Activated T-helper 2 cell treated with anti-CD3 and anti-CD28 coated beads, Interferon-gamma antibody, Interleukin-2, Interleukin-4, amounts not matched to agents 10 μg/mL and 5 μg/mL and 100 μg/mL, durations not matched to agents 14 hours and 24 hours and 36 hours (primary cell): ENCODE measurements at places on chromosomes 2 and 18. TPM values are rescaled to one million over a fixed set of nuclear protein-coding genes. Genes with fewer than 3 reads are reported as not detected.

- DNase-seq = no peak
Measured at GRCh38 chr2:200077210-200077650, 121.8 kb downstream of the MAIP1 start.

The ASPRV1 gene
- 1.0 and 1.1 TPM in 2 replicates for total RNA-seq

The TSPYL6 gene
- not detected in 2 replicates for total RNA-seq

The MDH1B gene
- 0.25 and 0.55 TPM in 2 replicates for total RNA-seq

GRCh38 chr2:10462178-10463083 lies 14.3 kb upstream of the ODC1 start:
- DNase-seq = no peak

The ZNF521 gene
- total RNA-seq = not detected in 2 replicates

DNA sequence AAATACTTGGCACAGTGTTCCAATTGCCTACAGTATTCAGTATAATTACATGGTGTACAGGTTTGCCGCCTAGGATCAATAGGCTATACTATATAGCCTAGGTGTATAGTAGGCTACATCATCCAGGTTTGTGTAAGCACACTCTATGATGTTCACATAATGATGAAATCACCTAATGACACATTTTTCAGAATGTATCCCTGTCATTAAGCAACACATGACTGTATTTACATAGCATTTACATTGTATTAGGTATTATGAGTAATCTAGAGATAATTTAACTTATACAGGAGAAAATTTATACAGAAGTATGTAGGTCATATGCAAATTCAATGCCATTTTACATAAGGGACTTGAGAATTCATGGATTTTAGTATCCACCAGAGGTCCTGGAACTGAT lies 35.4 kb downstream of the SCN7A start:
- no peak for DNase-seq

DNA sequence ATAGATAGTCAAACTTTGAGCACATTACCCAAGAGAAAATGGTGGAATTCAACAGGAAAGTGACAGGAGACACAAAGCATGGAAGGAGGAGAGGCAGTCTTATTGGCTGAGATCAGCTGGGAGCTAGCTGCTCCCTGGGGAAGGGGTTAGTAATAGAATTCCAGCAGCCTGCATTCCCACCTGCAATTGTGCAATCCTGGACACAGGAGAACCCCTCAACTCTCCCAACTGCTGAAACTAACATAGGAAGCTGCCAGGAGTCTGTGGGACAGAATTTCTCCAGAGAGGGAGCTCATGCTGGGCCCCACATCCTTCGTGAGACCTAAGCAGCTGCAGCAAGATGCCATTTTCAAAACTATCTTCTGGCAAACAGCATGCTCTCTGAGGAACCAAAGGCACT lies 69.8 kb upstream of the ACVR1C start:
- DNase-seq = no peak

GRCh38 chr18:2916184-2916583 lies 69.4 kb downstream of the EMILIN2 start:
- no peak for DNase-seq

The COLEC11 gene
- total RNA-seq = 0.11 TPM in 1 of 2 replicates, not detected in the other

DNA sequence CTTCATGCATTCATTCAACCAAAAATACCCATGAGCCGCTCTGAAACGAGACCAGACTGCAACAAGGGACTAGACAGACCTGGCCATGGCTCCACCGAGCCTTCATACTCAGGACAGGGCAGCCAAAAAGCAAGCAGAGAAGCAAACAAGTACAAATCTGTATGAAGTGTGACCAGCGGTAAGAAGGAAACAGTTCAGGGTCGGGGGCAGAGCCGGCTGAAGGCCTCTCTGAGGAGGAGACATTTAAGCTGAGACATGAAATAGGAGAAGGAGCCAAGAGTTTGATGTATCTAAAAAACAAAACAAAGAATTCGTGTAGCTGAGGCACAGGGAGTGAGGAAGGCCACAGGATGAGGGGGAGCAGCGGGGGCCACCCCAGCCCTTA lies 21.3 kb upstream of the SLC66A3 start:
- DNase-seq = no peak

DNA sequence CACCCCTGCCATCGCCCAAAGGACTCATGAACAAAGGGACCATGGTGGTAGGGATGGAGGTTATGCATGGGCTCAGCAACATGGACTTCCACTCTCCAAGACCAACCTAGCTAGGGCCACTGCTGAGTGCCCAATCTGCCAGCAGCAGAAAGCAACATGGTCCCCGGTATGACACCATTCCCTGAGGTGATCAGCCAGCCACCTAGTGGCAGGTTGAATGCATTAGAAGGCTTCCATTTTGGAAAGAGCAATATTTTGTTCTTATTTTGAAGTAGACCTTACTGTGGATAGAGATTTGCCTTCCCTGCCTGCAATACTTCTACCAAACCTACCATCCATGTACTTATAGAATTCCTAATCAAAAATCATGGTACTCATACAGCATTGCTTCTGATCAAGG lies 99.8 kb downstream of the METTL4 start:
- no peak for DNase-seq

The VIT gene
- total RNA-seq = not detected in 2 replicates

The TRIM43 gene
- total RNA-seq = 0.11 and 0.25 TPM in 2 replicates

The RESP18 gene
- total RNA-seq = not detected in 2 replicates

- no peak for DNase-seq
Measured at GRCh38 chr2:24010477-24011249, 778 bp downstream of the MFSD2B start.

GRCh38 chr2:120761911-120762310 lies 26.2 kb downstream of the GLI2 start:
- no peak for DNase-seq

DNA sequence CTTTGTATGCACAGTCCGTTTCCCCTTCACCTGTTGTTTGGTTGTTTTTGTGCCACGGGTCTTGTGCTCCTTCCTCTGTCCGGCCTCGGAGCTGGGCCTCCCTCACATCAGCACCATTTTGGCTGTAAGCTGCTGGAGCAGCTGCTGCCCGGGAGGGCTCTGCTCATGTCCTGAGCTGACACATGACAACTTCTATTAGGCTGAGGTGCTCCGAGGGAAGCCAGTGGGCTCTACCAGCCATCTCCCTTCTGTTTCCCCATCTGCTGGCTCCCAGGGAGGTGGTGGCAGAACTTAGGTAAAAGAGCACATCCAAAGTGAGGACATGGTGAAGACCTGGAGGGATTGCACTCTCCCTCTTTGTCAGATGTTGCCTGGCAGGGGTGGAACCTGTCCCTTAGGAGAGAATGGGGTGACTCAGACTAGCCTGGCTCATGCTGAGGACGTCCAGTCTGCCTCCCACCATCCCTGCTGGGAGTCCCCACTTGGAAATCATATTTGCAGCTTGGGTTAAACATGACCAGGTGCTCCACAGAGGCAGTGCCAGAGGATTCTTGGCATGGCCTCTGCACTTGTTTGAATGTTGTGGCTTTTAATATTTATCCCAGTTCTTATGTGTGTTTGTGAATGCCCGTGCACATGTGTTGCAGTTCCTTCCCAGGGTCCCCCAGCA lies 49.8 kb upstream of the TNP1 start:
- no peak for DNase-seq

The FLACC1 gene
- 0.84 and 1.6 TPM in 2 replicates for total RNA-seq

The MYO1B gene
- total RNA-seq = 7.0 and 12.2 TPM in 2 replicates

GRCh38 chr2:61452392-61452791 lies 18.5 kb downstream of the USP34 start:
- no peak for DNase-seq

DNA sequence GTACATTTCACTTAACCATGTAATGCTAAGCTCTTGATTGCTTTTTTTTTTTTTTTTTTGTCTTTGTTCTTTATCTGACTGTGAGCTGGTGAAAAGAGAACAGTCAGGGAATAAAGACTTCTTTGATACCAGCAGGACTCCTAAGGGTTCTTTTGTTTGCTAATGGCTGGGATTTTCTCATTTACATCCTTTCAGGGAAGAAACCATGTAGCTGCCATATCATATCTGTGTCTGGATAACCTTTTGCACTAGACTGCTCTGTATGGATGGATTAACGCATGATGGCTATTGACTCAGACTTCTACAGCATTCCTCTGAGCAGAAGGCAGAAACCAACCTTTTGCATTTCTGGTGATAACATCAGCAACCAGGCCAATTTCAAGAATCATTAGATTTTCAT lies 504.0 kb downstream of the LRRTM4 start:
- no peak for DNase-seq

The RMND5A gene
- 36.6 and 38.1 TPM in 2 replicates for total RNA-seq

The TMEM17 gene
- 0.23 TPM in 1 of 2 replicates, not detected in the other for total RNA-seq

The ZNF385B gene
- not detected in 2 replicates for total RNA-seq

DNA sequence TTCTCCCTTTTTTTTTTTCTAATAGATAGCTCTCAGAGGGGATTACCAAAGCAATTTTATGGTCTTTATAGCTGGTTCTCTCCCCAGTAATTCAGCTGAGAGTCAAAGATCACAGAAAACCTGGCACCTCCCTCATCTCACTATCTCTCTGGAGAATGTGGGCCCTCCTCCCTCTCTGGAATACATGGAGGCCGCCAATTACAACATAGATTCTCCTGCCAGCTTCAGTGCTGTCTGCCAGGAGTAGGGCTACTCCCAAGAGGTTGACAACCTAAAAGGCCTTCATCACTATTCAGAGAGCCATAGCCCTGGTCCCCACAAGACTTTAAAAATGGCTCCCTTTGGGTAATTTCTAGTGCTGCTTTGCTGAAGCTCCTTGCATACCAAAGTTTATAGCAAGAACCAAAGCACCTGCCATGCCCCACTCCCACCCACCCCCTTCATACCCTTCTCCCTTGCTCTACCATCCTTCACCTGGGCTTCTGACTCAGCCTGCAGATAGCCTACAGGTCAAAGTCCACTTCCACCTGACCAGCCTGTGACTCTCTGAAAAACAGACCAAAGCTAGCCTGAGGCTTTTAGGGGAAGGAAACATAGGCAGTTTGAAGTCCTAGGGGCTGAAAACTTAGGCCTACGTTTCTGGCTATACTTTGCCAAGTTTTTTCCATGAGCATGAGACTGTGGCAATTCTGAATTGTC lies 472.3 kb downstream of the TNS1 start:
- DNase-seq = no peak

The EEF1B2 gene
- 719 and 724 TPM in 2 replicates for total RNA-seq

DNA sequence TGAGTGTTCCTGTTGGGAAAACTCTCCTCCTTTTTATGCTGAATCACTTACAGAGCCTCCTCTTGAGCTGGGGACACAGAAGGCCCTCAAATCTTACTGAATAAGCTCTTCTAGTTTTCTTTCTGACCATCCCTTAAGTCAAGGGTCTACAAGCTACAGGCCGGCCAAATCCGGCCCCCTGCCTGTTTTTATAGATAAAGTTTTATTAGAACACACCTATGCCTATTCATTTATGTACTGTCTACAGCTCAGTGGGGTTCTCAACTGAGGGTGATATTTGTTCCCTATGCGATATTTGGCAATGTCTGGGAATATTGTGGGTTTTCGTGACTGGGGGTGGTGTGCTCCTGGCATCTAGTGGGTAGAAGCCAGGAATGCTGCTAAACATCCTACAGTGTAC lies 14.0 kb downstream of the CDC42EP3 start:
- DNase-seq = no peak

The PFN4 gene
- total RNA-seq = 0.30 TPM in 1 of 2 replicates, not detected in the other

DNA sequence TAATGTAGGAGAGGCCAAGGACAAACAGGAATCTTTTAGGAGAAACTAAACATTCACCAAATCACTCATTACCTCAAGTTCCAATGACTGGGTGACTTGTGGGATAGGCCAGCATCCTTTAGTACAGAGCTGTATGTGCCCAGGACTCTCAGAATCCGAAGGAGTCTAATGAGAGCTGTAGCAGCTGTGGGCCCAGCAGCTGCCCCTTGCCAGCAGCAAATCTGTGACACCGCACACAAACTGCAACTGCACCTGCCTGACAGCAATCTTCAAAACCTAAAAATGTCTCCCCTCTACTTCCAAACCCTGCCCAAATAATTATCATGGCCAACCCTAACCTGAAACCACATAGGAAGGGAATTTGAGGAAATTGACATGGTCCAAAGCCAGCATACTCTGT lies 44.5 kb upstream of the ACVR2A start:
- no peak for DNase-seq

DNA sequence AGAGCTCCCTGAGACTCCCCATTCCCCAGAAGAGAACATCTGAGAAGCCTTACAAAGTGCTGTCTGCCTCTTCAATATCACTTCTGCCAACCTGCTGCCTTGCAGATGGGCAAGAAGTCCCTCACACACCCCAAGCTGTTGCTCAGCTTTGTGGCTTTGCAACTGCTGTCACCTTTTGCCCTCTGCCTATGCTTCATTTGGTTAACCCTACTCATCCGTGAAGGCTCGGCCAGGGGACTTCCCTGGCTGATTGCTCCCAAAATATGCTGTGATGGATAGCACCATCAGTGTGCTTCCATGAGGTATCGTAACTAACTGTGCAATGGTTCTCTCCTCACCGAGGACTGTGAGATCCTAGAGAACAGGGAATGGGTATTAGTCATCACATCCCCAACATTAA lies 88.9 kb upstream of the CYP1B1 start:
- DNase-seq = no peak

The MARCHF4 gene
- not detected in 2 replicates for total RNA-seq

GRCh38 chr2:3547915-3548314 lies 10.2 kb downstream of the RNASEH1 start:
- DNase-seq = no peak

The MAP3K20 gene
- 26.5 and 26.8 TPM in 2 replicates for total RNA-seq

The ACP1 gene
- total RNA-seq = 168 and 177 TPM in 2 replicates

The RPS27A gene
- 1,030 and 1,063 TPM in 2 replicates for total RNA-seq

DNA sequence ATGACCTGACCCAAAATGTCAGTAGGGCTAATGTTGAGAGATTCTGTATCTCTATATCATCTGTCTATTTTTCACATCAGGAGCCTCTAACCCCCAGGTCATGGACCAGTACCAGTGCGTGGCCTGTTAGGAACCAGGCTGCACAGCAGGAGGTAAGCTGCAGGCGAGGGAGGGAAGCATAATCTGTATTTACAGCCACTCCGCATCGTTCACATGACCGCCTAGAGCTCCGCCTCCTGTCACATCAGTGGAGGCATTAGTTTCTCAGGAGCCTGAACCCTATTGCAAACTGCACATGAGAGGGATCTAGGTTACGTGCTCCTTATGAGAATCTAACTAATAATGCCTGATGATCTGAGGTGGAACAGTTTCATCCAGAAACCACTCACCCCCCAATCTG lies 180.6 kb downstream of the RDH14 start:
- no peak for DNase-seq

DNA sequence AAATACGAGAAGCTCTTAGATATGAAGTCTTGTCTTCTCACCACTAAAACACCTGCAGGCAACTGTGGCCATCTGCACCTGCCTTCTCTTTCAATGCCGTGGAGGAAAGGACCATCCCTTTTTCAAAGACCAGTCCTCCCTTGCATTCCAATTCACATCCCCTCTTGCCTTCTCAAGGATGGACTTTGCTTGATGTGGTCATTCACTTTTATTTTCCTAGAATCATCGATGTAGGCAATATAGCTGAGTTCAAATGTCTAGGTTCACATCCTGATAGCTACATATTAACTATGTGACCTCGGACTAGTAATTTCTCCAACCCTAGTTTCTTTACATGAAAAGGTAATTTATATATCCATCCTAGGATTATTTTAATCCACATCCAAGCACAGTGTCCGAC lies 110.1 kb downstream of the HIBCH start:
- DNase-seq = no peak

- no peak for DNase-seq
Measured at GRCh38 chr2:238106339-238106697, 6.2 kb downstream of the ESPNL start.

- no peak for DNase-seq
Measured at GRCh38 chr18:10285283-10285640, 169.2 kb upstream of the APCDD1 start.

The C2orf68 gene
- total RNA-seq = 34.7 and 35.6 TPM in 2 replicates
